ENCODE measurements at places on chromosomes 4 and X.

- DNase-seq, result no peak
Measured at GRCh38 chr4:6760865-6761264, 21.7 kb upstream of the KIAA0232 start.

DNA sequence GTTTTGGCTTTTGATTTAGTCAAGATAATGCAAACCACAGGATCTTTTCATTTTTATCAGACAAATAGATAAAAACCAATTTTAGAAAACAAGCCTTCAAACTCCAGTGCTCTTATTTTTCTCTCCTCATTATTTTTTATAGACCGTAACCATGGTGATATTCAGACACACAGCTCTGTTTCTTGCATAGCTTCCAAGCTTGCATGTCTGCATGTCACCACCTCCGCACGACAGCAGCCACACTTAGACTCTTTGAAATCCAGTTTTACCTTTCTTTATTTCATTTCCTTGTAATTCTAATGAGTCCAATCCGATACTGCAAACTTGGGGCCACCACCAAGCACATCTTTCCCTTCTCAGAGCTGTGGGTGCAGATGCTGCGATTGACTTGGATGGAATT, 94.3 kb upstream of the GPM6A start:
- no peak for DNase-seq

DNA sequence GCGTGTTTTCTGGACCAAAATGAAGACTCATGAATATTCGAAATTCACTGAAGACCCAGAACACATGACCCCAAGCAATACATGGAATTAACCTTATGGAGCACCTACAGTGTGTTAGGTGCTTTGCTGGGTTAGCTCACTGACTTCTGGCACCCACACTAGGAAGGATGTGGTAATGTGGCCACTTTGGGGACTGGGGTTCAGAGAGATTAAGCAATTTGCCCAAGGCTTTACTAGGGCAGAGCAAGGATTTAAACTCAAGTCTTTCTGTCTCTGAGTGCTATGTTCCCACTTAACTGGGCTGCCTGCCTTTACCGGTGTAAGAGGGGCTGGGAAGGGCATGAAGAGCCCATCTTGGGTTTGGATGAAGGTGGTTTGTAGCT, 162.0 kb upstream of the ATP6AP2 start:
- no peak for DNase-seq

DNA sequence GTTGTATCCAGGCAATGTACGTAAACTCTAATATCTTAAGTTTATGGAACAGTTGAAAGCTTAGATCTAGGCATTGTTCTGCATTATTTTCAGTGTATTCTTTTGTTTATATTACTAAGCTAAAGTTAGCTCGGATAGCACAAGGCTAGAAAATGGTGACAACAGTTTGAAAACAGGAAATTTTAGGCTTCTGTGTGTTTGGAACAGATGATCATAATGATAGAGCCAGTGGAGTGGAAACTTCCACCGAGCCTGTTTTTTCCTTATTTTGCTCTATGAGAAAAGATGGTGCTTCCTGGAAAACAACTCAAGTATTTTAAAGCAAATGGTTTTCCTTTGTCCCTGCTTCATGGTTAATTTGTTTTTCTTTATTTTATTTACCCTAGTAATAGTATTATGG, 70.8 kb downstream of the GAB1 start:
- no peak for DNase-seq

GRCh38 chr4:95761871-95762270, 78.0 kb upstream of the PDHA2 start:
- DNase-seq, result no peak

- no peak for DNase-seq
Measured at GRCh38 chr4:114734594-114734993, 136.0 kb downstream of the UGT8 start.

- no peak for DNase-seq
Measured at GRCh38 chrX:51484616-51485015, 11.8 kb downstream of the NUDT11 start.

DNA sequence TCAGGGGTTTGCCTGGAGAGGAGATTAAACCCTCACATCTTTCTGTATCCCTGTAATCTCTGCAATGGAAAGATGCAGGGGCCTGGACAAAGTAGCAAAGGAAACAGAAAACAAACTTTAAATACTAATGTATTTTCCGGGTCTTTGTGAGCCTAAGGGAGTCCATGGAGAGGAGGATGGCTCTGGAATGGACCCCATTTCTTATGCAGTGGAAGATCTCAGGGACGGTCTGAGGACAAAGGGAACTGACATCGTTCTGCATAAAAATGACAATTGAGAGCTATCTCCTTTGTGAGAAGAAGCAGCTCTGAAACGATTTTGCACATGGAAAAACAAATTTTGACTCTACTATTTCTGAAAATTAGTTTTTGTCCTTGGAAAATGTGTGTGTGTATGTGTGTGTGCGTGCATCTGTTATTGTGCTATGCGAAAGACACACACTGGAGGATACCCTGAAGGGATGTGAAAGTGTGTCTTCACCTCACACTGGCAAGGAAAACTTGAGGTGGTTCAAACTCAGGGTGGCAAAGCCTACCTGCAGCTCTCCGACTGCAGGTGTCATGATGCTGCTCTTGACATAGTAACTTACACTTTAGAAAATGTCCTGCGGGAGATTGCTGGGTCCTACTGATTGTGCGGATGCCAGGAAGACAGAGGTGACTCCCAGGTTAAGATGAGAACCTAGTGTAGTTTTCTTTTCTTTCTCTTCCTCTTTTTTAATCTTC, 126.4 kb upstream of the JADE1 start:
- DNase-seq, result no peak

GRCh38 chrX:100643956-100644860, at the start of gene SRPX2:
SRPX2 (plus strand) TSS chrX:100644199; CDS start chrX:100646323, 2,124 bp downstream.
- DNase-seq, result peak; percentile 71

GRCh38 chr4:81541161-81541945, 69.6 kb upstream of the RASGEF1B start:
- DNase-seq, result no peak

DNA sequence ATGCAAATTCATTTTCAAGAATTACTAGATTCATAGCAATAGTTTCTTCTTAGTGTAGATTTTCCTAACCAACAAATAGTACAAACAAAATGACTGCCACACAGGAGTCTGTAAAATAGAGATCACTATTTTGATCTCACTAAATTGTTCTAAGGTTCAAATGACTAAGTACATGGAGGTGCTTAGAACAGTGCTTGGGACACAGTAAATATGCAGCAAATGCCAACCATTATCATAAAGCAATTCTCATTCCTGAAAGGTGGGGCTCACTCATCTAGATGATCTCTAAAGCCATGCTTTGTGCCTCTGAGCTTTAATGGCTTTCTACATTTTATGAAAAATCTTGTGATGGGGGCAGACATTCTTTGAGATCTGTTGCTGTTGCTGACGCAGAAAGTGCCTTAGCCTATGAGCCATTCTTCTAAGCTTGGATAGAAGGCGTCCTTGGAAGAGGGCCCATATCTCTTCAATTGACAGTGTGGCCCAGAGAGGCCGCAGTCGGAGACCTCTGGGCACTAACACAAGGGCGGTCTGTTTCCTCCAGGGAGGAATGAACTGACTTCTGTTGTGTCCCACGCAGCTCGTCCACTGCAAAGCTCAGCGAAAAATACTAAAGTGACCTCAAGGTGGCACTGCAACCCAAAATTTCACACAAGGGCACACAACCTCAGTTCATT, 23.5 kb downstream of the TLR10 start:
- peak; percentile 77 for DNase-seq

- DNase-seq, result no peak
Measured at GRCh38 chr4:22869235-22869634, 176.5 kb downstream of the GBA3 start.

DNA sequence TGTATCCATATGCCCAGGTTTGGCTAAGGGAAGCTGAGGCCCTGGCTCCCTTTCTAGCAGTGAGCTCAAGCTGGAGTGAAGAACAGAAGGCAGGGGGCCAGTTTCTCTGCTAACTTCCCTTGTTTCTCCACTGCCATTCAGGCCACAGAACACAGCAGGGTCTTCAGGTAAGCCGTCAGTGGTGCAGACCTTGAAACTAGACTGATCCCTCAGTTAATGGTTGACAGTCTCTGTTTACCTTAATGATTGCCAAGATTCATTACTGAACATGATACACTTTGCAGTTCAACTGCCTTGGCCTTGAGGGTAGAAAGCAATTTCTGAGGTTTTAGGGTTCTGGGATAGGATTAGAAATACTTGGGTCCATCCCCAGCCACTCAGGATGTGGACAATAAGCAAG, 8.9 kb upstream of the GJB1 start:
- DNase-seq, result no peak

Measured in suppressor macrophage treated with lipopolysaccharide for 1 hour (primary cell).